Renal pelvis (tissue), 12 donors: ENCODE measurements at places on chromosomes 16 and 17. TPM values are rescaled to one million over a fixed set of nuclear protein-coding genes. Genes with fewer than 3 reads are reported as not detected.

Gene PRSS33
- not detected for polyA plus RNA-seq

Gene PTGES3L
- 2.6 TPM for polyA plus RNA-seq

GRCh38 chr17:42132941-42133340 is 10.3 kb downstream of the HSPB9 start:
- peak; percentile 59 for DNase-seq

GRCh38 chr16:88353232-88353631 is 29.5 kb upstream of the ZNF469 start:
- no peak for DNase-seq

- no peak for DNase-seq
Measured at GRCh38 chr16:48862087-48862532, 252.1 kb upstream of the N4BP1 start.

Gene PRSS53
- 1.3 TPM for polyA plus RNA-seq

- peak; percentile 26 for DNase-seq
Measured at GRCh38 chr17:51860954-51861561, 297.5 kb downstream of the CA10 start.

GRCh38 chr16:88772871-88773811 is 11.9 kb downstream of the PIEZO1 start:
- DNase-seq = no peak

DNA sequence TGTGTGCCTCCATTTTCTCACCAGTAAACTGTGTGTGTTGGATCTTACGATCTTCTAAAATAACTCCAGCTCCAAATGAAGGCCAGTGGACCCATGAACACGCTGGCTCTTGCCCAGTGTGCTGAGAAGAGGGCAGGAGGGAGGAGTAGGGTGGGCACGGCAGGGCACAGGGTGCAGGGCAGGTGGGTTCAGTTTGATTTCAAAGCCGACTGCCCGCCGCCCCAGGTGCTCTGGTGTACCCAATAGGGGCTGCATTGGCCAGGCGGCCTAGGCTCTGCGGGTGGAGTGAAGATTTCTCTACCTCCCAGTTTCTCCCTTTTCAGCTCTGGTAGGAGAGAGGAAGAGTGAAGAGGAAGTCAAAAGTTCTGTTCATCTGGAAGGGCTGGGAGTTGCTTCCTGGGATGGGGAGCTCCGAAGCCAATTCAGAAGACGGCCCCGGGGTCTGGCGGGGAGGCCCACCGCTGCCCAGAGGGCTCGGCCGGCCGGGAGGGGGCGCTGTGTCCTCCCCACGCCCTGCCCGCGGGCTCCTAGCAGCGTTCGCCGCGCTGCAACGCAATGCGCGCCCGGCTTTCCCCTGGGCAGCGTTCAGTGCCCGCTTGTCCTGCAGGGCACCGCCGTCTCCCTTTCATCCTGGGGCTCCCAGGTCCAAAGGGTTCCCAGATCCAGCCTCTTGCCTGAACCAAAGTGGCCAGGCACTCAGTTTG is 1.1 kb upstream of the CRHR1 start:
- peak; percentile 8 for DNase-seq

Gene TOM1L1
- 129 TPM for polyA plus RNA-seq

Gene DHX58
- polyA plus RNA-seq = 11.2 TPM

Gene KIFC3
- 62.7 TPM for polyA plus RNA-seq

Gene P2RX1
- polyA plus RNA-seq = 0.89 TPM
